ENCODE measurements at places on chromosomes 11 and 22. TPM values are rescaled to one million over a fixed set of nuclear protein-coding genes. Genes with fewer than 3 reads are reported as not detected.

GRCh38 chr22:17056807-17057206 lies 28.0 kb upstream of the IL17RA start:
- H3K27me3 ChIP-seq, result peaks cover 25% of the 10 kb centered on the region
- H3K4me3 ChIP-seq, result no peak overlapping the region
- no peaks in the 10 kb centered on the region for H3K36me3 ChIP-seq
- no peak for DNase-seq
- no peaks in the 10 kb centered on the region for H3K4me1 ChIP-seq
- no peak overlapping the region for H3K27ac ChIP-seq

The OR5B2 gene
- total RNA-seq, result not detected

DNA sequence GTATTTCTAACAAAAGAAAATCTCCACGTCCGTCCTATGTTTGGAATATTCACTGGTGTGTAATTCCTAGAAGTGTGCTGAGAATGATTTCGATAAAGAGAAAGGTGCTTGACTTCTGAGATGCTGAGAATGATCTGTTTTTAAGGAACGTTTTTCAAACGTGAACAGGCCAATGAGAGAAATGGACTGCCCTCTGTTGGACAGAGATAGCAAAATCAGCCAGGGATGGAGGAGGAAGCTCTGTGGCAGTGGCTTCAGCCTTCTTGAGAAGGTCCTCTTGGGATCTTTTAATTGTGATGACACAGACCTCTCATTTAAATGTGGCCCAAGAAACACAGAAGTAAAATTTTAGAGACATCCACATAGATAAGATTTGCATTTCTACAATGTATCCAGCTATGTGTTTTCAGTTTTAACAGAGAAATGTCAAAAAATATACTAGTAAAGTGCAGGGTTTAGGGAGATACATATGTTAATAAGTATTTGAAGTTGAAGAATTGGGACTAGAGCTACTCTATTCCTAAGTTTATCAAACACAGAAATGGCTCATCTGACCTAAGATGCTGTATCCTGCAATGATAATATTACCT lies 84.0 kb upstream of the RCN1 start:
- H3K36me3 ChIP-seq, result no peaks in the 10 kb centered on the region
- H3K4me1 ChIP-seq, result no peaks in the 10 kb centered on the region
- peaks cover 30% of the 10 kb centered on the region for H3K27me3 ChIP-seq
- DNase-seq, result peak; percentile 45

DNA sequence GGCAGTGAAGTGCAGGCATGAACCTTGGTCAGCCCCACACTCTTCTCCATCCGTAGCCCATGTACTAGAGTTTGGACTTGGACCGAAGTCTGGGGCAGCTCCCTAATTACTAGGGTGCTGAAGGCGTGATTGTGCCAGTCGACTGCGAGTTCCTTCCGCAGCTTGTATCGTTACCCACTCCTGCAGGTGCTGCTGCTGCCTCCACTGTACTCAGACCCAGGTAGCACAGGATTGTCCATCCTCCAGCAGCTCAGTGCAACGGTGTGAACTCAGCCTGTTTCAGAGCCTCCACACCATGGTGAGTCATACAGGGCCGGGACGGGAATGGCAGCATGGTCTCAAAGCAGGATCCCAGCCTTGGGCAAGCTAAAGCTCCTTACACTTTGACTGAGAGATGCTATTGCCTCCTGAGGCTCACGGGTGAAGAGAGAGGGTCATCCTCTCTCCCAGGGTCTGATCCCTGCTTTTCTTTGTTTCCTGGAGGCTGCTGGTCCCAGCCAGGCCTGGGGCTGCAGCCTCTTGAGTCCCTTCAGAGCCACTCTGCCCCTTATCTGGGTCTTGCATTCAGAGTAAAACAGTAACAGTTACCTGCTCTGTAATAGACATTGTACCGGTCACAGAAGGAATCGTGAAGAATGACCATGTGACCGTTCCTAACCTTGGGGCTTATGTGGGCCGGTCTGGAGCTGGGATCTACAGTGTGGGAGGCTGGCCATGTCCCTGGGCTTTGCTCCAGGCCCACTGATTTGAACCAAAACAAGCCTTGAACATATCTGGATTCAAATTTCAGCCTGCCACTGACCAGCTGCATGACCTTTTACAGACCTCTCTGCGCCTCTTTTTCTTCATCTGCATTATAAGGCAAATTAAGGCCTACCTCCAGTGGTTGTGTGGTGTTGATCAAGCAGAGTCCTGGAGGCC lies 1.7 kb downstream of the TKFC start:
- H3K4me1 ChIP-seq, result peaks cover 35% of the 10 kb centered on the region
- H3K4me3 ChIP-seq, result no peak overlapping the region
- no peak overlapping the region for H3K27ac ChIP-seq
- no peaks in the 10 kb centered on the region for H3K36me3 ChIP-seq
- DNase-seq, result peak; percentile 46

The MS4A15 gene
- not detected for total RNA-seq

The PKDREJ gene
- not detected for total RNA-seq

The CWF19L2 gene
- total RNA-seq, result 11.9 TPM

DNA sequence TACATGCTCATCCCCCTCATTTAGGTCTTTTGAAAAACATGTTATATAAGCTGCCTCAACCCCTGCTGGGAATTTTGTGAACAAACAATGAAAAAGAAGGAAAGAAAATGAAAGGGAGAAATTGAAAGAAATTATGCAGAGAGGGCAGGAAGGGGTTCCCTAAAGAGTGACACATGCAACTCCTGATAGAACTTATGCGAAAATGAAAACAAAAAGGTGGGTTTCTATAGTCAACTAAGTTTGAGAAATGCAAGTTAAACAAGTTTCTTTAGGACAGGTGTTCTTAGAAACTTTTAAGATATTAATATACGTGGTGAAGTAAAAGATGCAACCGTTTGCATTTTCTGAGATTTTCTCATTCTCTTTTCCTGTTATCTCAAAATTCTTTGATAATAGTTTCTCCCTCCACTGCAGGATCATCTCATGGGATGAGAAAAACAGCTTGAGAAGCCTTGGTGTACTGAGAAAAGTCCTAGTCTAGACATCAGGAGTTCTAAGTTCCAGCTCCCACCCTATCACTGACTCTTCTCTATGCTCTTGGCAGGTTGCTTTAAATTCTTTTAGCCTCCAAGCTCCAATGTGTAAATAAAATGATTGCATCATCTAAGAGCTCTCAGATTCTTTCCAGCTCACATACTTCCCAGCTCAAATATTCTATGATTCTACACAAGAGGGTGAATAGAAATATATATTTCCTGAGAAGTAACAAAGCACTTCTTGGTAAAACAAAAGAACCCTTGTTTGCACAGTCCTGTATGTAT lies 109.2 kb downstream of the FAM76B start:
- H3K27me3 ChIP-seq, result no peaks in the 10 kb centered on the region
- H3K4me3 ChIP-seq, result no peak overlapping the region
- H3K4me1 ChIP-seq, result no peaks in the 10 kb centered on the region
- no peak for DNase-seq
- no peak overlapping the region for H3K27ac ChIP-seq
- H3K36me3 ChIP-seq, result no peaks in the 10 kb centered on the region

DNA sequence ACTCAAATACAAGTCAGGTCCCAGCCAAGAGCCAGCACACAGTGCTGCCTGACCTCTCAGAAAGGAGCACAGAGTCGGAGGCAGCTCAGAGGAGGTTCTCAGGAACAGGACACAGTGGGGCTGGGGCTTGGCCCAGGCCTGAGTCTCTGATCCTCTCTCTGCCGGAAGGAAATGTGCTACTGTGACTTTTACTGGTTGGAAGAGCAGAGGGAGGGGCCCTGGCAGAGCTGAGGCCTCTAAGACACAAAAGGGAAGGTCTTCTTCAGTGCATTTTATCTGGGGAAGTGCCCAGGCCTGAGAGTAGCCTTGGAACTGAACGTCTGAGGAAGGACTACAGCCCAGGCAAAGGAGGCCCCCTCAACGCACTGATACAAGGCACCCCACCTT lies 16.2 kb upstream of the CASTOR1 start:
- peaks cover 97% of the 10 kb centered on the region for H3K4me1 ChIP-seq
- no peaks in the 10 kb centered on the region for H3K27me3 ChIP-seq
- H3K4me3 ChIP-seq, result no peak overlapping the region
- peaks cover 14% of the 10 kb centered on the region for H3K36me3 ChIP-seq
- peak overlapping the region; percentile 95 for H3K27ac ChIP-seq

GRCh38 chr22:40855071-40855978 lies 1.1 kb downstream of the ST13 start:
- H3K4me1 ChIP-seq, result peaks cover 43% of the 10 kb centered on the region
- H3K27ac ChIP-seq, result peak overlapping the region; percentile 88
- peaks cover 35% of the 10 kb centered on the region for H3K36me3 ChIP-seq
- no peaks in the 10 kb centered on the region for H3K27me3 ChIP-seq
- peak overlapping the region; percentile 98 for H3K4me3 ChIP-seq
- no peak for DNase-seq

The MYO7A gene
- total RNA-seq, result 3.5 TPM
